ENCODE measurements at places on chromosomes 4 and X. TPM values are rescaled to one million over a fixed set of nuclear protein-coding genes. Genes with fewer than 3 reads are reported as not detected.

Gene DAPP1
- not detected for total RNA-seq

Gene FUNDC2
- 35.1 TPM for total RNA-seq

Gene SRD5A3
- 6.8 TPM for total RNA-seq

Gene MCF2
- total RNA-seq = not detected

Gene SOD3
- under 0.01 TPM for total RNA-seq

Gene PNMA6A
- total RNA-seq = 1.1 TPM

Gene ELF4
- 9.4 TPM for total RNA-seq

Gene RHOXF2
- not detected for total RNA-seq

Gene FAM47C
- not detected for total RNA-seq

Gene TMEM192
- total RNA-seq = 4.9 TPM

Gene NMU
- total RNA-seq = not detected

Gene TSPAN6
- total RNA-seq = 66.3 TPM

Gene SSX2
- not detected for total RNA-seq

Gene SPACA5
- not detected for total RNA-seq

Gene TMEM156
- total RNA-seq = 0.61 TPM

Gene CT45A10
- not detected for total RNA-seq

Gene BST1
- total RNA-seq = 6.5 TPM

Gene ZDHHC15
- total RNA-seq = not detected

Gene FAM236B
- total RNA-seq = not detected

Gene GAGE12F
- total RNA-seq = not detected

Gene CASP3
- 88.4 TPM for total RNA-seq

Gene RAB33A
- total RNA-seq = 1.2 TPM

Gene CRMP1
- not detected for total RNA-seq

Gene CT45A2
- total RNA-seq = not detected

Gene ZNF718
- 6.2 TPM for total RNA-seq

Gene VCX2
- not detected for total RNA-seq

Gene C4orf50
- total RNA-seq = not detected

Gene OGT
- 101 TPM for total RNA-seq

Gene PAGE4
- not detected for total RNA-seq

Gene MAGEC1
- not detected for total RNA-seq

Gene SORCS2
- total RNA-seq = not detected

Gene CACNA1F
- total RNA-seq = not detected

Gene TMA16
- 41.2 TPM for total RNA-seq

Gene PPP1R2C
- not detected for total RNA-seq

Gene PAGE5
- not detected for total RNA-seq

Gene SLC25A4
- total RNA-seq = 9.1 TPM

Gene FGF5
- total RNA-seq = 0.32 TPM

Gene REPS2
- 1.3 TPM for total RNA-seq

Gene DNASE1L1
- 89.0 TPM for total RNA-seq

Gene NAT8L
- 0.32 TPM for total RNA-seq

Gene ARSJ
- total RNA-seq = 68.2 TPM

Gene ETNPPL
- not detected for total RNA-seq

Gene KLHL13
- total RNA-seq = 18.5 TPM

Gene TAB3
- total RNA-seq = 8.8 TPM

Gene GPR34
- total RNA-seq = not detected

Gene GNRHR
- total RNA-seq = not detected

Gene MAGIX
- 0.65 TPM for total RNA-seq

Gene ZNF182
- total RNA-seq = 3.6 TPM

Gene XAGE1A
- not detected for total RNA-seq

Gene NWD2
- total RNA-seq = not detected

Gene ITGB1BP2
- total RNA-seq = 2.0 TPM

Gene HMX1
- total RNA-seq = not detected

Gene MAGED4
- 2.0 TPM for total RNA-seq

Data from epithelial cell of umbilical artery (primary cell).